ENCODE measurements at places on chromosomes 13 and 19.

GRCh38 chr13:39326469-39327171 lies 276.4 kb downstream of the LHFPL6 start:
- DNase-seq, result no peak

DNA sequence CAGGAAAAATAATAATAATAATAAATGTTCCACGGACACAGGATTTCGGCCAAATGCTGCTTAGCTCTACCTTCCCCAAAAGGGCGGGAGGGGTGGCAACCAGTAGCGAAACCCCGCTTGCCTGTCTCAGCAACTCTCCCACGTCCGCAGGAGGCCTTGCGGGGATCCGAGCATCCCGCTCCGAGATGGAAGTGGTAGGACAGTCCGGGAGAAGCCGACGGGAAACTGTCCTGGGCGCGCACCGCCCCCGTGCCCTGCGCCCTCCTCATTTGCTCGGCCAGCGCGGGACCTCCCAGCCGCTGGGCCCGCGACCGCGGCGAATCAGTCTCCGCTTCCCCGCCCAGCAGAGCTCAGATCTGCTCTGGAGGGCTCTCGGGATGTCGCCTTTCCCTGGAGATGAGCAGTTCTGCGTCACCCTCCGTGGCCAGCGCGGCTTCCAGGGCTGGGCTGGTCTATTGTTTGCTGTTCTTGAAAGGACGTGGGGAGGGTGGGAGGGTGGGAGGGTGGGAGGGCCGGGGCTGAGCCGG lies 48.9 kb upstream of the PABPC3 start:
- no peak for DNase-seq

DNA sequence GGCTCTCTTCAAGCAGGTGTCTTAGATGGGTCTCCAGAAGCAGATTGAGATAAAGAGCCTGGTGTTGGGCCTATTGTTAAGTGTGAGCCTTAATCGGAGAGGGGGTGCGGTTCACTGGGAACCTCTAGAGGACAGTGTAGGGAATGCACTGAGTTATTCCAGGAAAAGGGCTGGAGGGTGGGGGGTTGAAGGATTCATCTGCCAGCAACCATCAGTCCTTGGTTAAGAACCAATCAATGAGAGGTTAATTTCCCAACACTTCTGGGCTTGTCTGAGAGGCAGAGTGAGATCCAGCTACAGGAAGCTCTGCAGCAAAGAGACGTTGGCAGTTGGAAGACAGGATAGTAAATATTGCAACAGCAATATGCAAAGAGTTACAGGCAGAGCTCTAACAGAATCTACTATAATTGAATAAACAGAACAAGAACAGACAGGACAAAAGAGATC lies 28.7 kb downstream of the CYP4F2 start:
- no peak for DNase-seq

- no peak for DNase-seq
Measured at GRCh38 chr13:96681766-96682165, 312.5 kb downstream of the OXGR1 start.

GRCh38 chr13:87453244-87453643 lies 217.9 kb upstream of the SLITRK5 start:
- no peak for DNase-seq

GRCh38 chr13:92355213-92355612 lies 871.4 kb upstream of the GPC6 start:
- no peak for DNase-seq

DNA sequence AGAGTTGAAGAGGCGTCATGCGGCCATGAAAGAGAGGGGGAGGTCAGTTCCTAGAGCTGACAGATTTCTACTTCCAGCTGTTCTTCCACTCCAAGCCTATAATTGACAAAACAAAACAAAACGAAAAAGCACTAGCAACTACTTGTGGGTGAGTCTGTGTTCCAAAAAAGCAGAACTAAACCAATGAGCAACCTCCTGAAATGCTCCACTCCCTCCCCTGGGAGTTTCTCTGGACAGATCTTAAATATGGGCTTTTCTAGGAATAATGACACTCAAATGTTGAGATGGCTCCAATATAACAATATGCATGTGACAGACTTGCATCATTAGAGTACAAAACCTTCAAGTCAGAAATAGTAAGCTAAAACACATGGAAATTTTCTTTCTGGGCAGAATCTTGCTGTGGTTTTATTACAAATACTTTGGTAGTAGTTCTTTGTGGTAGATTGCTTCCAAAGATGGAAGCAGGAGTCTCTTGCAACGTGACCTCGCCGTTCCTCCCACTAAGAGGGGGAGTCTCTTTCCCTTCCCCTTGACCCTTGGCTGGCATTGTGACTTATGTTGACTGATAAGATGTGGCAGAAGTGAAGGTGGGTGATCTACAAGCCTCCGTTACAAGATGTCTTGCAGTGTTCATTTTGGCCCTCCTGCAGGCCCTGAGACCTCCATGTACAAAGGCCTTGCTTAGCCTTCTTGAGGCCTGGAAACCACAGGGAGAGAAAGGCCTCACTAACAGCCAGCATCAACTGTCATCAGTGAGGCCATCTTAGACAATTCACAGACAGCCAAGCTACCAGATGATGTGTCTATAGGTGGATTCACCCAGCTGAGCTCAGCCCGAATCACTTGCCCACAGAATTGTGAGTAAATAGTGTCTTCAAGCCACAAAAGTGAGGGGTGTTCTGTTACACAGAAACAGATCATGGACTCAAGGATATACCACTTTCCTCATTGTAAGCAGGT lies 173.1 kb upstream of the RFC3 start:
- DNase-seq, result no peak
